ENCODE measurements at places on chromosomes 7 and 10. TPM values are rescaled to one million over a fixed set of nuclear protein-coding genes. Genes with fewer than 3 reads are reported as not detected.

NEBL gene
- 805 TPM for total RNA-seq

SH2B2 gene
- 1.0 TPM for total RNA-seq

CLCN1 gene
- total RNA-seq: not detected

- H3K27me3 ChIP-seq: no peaks in the 10 kb centered on the region
- H3K27ac ChIP-seq: no peak overlapping the region
- H3K36me3 ChIP-seq: no peaks in the 10 kb centered on the region
- no peak for DNase-seq
- H3K4me1 ChIP-seq: peaks cover 3% of the 10 kb centered on the region
Measured at GRCh38 chr7:28596245-28596935, 184.1 kb downstream of the CREB5 start.

GRCh38 chr7:68559518-68559917, 1038.8 kb upstream of the AUTS2 start:
- peaks cover 6% of the 10 kb centered on the region for H3K27me3 ChIP-seq
- no peak overlapping the region for H3K4me3 ChIP-seq
- DNase-seq: no peak
- H3K4me1 ChIP-seq: no peaks in the 10 kb centered on the region
- no peaks in the 10 kb centered on the region for H3K36me3 ChIP-seq

- H3K4me1 ChIP-seq: peaks cover 9% of the 10 kb centered on the region
- DNase-seq: no peak
- H3K36me3 ChIP-seq: no peaks in the 10 kb centered on the region
- H3K27ac ChIP-seq: no peak overlapping the region
- peaks cover 13% of the 10 kb centered on the region for H3K27me3 ChIP-seq
Measured at GRCh38 chr7:31020161-31020560, 31.9 kb upstream of the ADCYAP1R1 start.

DNA sequence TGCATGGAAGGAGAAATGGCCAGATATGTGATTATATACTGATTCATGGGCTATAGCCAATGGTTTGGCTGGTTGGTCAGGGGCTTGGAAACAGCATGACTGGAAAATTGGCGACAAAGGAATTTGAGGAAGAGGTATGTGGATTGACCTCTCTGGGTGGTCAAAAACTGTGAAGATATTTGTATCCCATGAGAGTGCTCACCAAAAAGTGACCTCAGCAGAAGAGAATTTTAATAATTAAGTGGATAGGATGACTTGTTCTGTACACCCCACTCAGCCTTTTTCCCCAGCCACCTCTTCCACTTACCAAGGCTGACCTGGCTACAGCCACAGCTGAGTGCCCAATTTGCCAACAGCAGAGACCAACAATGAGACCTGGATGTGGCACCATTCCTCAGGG, 146.7 kb downstream of the GPR37 start:
- H3K27me3 ChIP-seq: no peaks in the 10 kb centered on the region
- DNase-seq: no peak
- no peak overlapping the region for H3K4me3 ChIP-seq
- no peaks in the 10 kb centered on the region for H3K36me3 ChIP-seq
- no peak overlapping the region for H3K27ac ChIP-seq

PNLIP gene
- not detected for total RNA-seq

MBLAC1 gene
- total RNA-seq: 2.0 TPM

GRCh38 chr7:50448823-50449222, 1.3 kb downstream of the FIGNL1 start:
- H3K4me1 ChIP-seq: peaks cover 18% of the 10 kb centered on the region
- no peak for DNase-seq
- H3K36me3 ChIP-seq: peaks cover 22% of the 10 kb centered on the region

PFKFB3 gene
- 14.1 TPM for total RNA-seq

DNA sequence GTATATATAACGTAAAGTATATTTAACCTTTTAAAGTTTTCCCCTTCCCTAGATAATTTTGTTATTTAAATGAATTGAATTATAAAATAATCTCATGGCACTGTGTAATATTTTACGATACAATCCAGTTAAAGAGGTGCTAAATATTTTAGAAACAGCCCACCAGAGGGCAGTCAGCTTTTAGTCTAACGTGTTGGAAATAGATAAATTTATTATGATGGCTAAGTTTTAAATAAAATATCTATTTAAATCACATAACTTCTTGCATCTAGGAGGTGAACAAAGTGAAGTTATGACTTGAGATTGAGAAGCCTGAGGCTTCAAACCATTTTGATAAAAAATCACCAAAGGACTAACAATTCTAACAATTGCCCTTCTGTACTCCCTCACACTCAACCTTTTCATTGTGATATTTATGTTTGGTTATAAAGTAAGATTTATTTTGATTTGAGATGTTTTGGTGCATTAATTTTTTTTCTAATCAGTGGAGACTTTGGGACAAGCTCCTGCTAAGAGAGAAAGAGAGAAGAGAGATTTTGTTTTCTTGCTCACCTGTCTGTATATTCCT, 171.5 kb upstream of the SP4 start:
- no peak for DNase-seq
- H3K27me3 ChIP-seq: peaks cover 93% of the 10 kb centered on the region
- H3K36me3 ChIP-seq: no peaks in the 10 kb centered on the region

DNA sequence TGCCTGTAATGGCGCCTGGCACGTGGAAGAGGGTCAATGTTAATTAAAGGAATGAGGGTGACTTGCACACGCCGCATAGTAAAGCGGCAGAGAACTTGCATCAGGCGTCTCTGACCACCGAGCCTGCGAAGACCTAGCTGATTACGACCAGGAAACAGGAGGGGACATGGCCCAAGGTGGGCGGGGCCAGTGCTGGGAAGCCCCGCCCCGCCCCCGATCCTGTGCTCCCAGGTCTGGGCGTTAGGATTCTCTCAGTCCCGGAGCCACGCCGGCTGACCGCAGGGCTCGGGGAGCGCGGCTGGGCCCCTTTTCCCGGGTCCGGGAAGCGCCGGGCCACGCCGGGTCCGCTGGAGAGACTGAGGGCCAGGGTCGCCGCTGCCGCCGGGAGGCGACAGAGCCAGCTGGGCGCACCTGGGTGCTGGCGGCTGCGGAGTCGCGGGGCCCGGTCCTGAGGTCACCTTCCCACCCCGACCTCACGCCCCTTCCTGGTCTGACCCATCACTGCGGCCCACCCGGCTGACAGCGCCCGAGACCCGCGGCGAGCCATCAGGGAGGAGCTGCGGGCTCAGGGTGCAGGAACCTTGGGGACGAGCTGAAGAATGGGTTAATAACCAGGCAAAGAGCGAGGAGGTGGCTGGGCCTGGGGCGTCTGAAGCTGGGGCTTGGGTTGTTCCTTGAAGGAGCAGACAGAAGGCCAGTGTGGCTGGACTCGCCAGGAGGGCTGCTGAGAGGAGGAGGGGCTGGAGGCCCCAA, 23.0 kb upstream of the GRID1 start:
- no peak for DNase-seq
- H3K4me1 ChIP-seq: peaks cover 8% of the 10 kb centered on the region
- H3K36me3 ChIP-seq: no peaks in the 10 kb centered on the region
- H3K4me3 ChIP-seq: peak overlapping the region; percentile 53
- no peak overlapping the region for H3K27ac ChIP-seq
- H3K27me3 ChIP-seq: peaks cover 85% of the 10 kb centered on the region

- no peak overlapping the region for H3K27ac ChIP-seq
- no peaks in the 10 kb centered on the region for H3K4me1 ChIP-seq
- no peaks in the 10 kb centered on the region for H3K36me3 ChIP-seq
- DNase-seq: no peak
- H3K27me3 ChIP-seq: peaks cover 8% of the 10 kb centered on the region
Measured at GRCh38 chr10:30172091-30172490, 112.7 kb upstream of the JCAD start.
